ENCODE measurements at places on chromosomes 13 and 19.

DNA sequence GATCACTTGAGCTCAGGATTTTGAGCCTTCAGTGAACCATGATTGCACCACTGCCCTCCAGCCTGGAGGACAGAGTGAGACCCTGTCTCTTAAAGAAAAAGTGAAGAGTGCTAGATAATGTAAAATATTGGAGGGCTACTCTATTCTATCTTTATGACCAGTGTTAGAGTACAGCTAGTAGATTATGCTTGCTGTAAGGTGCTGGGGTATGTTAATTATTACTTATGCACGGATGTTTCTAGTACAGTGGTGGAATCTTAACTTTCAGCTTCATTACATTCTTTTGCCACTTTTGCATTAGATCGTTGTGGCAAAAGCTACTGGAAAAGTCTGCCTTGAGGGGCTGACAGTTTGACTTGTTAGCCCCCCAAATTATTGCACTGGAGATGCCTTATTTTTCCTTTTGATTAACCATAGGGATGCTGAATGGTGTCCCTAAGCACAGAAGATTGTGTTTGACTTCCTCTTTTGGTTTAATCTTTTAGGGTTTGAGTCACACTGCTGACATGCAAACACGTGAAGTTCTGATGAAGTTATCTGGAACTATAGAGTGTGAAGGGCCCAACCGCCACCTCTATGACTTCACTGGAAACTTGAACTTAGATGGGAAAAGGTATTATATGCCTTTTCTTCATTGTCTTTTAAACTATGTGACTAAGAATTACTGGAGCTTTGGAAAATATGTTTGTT is 169.8 kb downstream of the ATP8A2 start:
- no peak for DNase-seq

DNA sequence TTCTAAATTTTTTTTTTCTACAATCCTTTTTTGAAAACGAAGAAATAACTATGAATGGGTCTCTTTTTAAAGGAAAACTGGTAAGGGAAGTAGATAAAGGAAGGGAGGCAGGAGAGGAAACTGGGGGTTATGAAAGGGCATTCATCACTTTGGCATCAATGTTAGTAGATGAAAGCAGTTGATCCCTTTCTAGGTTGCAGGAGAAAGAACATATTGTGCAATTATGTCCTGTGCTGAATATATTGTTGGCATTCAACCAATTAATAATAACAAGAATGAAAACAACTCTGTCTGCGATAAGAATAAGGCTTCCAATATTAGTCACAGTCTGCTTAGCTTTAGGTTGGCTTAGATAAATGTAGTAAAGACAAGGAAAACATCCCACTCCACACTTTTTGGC is 796.8 kb upstream of the KLHL1 start:
- DNase-seq: peak; percentile 39

- DNase-seq: no peak
Measured at GRCh38 chr19:35081201-35081600, 34.4 kb upstream of the FXYD3 start.

GRCh38 chr19:924553-925086 is 1.2 kb upstream of the ARID3A start:
- DNase-seq: no peak

DNA sequence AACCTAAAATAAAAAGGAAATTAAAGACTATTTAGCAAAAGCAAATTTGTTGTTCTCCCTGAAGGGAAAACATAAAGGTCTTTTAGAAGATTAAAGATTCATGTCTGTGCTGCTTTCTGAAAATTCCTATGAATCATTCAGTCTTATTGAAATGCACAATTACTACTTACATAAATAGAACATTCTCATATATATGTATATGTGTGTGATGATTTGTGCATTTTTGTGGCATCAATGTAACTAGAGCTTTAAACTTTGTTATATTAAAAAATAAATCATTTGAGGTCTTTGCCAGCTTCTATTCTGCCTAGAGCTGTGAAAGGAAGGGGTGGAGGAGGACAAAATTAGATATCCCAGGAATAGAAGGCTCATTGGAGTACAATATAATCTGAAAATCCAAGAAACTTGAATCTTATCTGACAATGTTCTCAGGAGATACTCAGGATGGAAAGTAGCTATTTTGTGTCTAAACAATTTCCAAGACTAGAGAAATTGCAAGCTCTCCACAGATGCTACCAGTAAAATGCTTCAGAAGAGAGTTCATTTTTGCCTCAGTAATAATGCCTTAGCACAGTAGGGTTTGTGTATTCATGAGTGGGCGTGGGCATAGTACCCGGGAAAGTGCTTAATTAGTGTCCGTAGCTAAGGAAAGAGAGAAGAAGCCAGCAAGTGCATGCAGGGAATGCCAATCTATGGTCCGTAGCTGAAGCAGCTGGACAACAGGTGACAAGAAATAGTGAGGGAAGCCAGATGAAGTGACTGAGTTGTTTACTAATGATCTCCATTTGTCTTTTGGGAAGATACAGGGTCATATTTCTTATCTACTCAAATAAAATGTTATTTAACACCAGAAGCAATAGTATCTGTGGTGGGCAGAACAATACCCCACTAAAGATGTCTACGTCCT is 395.5 kb upstream of the NBEA start:
- DNase-seq: no peak

GRCh38 chr19:43596842-43597461 is 557 bp downstream of the ZNF576 start:
- DNase-seq: no peak

DNA sequence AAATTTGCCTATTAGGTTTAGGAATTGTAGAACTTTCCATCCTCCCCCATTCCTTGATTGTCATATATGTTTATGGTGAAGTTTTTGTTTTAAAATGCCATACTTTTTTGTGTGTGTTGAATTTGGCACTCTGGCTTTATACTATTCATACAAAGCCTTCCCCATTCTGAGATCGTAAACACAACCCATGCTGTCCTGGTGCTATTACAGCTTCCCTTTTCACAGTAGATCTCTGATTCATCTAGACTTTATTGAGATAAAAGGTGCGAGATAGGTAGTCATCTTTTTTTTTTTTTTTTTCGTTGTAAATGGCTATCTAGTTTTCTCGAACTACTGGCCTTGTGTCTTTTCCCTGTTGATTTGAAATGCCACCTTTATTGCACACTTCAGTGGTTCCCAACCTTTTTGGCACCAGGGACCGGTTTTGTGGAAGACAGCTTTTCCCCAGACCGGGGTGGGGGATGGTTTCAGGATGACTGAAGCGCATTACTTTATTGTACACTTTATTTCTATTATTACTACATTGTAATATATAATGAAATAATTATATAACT is 94.6 kb downstream of the LRCH1 start:
- no peak for DNase-seq

DNA sequence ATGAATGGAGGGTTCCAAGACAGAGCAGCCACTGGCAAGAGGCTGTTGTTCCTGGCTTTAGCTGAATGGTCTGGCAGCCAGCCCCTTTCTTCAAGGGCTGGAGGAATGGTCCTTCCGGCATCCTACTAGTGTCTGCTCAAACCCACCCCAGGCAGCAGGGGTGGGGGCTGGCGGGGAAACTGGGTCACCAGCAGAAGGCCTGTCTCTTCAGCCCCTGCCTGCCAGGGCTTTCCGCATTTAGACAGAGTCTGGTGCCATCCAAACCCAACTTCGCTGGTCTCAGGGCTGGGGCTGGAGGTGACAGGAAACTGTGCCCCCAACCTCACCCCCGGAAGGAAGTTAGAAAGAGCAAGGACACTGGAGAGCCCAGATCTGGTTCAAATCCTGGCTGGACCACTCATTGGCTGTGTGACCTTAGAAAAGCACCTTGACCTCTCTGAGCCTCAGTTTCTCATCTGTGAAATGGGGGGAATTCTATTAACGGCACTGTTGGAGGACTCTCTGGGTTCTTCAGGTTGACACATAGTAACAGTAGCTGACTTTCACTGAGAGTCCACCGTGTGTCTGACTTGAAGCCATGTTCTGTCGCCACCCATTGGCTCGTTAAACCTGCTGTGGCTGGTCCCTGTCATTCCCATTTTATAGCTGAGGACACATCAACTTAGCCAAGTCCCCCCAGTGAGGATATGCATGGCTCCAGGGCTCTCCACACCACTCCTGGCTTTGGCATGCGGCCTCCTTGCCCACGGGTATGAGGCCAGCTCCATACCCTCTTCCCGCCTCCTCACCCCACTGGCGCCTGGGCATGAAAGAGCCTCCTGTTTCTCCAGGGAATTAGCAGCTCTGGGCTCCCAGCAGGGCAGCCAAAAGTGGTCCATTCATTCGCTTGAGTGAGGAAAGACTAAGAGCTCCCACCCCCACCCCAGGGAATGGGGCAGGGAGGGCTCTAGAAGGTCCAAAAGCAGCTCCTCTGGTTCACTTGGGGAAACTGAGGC is 2.5 kb upstream of the NR2C2AP start:
- no peak for DNase-seq

- no peak for DNase-seq
Measured at GRCh38 chr19:10418485-10419199, 1.7 kb upstream of the PDE4A start.

Data from fibroblast of the conjunctiva (primary cell).